ENCODE measurements at places on chromosomes 1 and 21. TPM values are rescaled to one million over a fixed set of nuclear protein-coding genes. Genes with fewer than 3 reads are reported as not detected.

PROK1 gene
- total RNA-seq = not detected

NECTIN4 gene
- total RNA-seq = not detected

CHIT1 gene
- 0.55 TPM for total RNA-seq

PTGFR gene
- not detected for total RNA-seq

- no peak for DNase-seq
Measured at GRCh38 chr1:116243333-116244054, 129.6 kb upstream of the ATP1A1 start.

DNA sequence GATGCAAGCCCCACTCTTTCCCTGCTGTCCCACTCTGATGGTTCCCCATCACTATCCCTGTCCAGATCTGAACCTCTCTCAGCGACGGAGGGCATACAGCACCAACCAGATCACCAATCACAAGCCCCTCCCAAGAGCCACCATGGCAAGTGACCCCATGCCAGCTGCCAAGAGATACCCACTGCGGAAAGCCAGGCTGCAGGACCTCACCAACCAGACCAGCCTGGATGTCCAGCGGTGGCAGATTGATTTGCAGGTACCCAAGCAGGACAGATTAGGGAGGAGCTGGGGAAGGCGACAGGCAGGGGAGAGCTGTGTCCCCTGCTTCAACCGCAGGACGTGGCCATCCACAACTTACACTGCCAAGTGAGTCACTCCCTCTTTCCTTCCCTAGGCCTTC lies 46.9 kb downstream of the VWA5B1 start:
- DNase-seq = no peak

GRCh38 chr1:65423884-65424572 lies 3.6 kb downstream of the LEPR start:
- no peak for DNase-seq

- no peak for DNase-seq
Measured at GRCh38 chr1:218459878-218460711, 115.0 kb downstream of the TGFB2 start.

Data from activated CD4-positive, alpha-beta memory T cell treated with anti-CD3 and anti-CD28 coated beads, Interleukin-2, amount 10 ng/mL, durations not matched to agents 7 days and 5 days (primary cell).